ENCODE measurements at places on chromosomes 16 and 17.

DNA sequence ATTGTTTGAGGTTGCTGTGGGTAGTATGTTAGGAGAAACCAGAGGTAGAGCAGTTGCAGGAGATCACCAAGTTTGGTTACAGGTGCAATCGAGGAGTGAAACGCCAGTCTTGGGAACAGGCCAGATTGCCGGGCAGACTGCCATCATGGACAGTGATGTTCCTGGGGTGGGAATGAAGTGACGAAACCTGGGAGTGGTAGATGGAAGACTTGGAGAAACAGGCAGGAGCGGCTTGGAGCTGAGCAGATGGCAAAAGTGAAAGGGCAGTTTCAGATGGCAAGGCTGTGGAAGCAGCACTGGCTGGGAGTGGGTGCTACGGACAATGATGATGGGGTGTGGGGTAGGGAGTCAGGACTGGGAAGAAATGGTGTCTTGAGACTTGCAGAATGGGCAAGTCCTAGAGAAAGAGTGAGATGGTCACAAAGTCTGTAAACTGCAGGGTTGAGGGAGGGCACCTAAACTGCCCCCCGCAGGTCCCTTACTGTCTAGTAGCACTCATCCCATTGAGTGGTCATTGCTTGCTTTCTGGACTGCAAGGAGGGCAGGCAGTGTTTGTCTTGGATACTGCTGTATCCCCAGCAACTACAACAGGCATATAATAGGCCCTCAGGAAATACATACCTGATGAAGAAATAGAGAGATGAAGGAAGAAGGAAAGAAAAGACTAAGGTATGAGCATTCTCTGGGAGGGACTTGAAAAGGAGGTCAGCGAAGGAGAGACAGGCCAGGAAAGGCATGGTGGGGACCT lies 29.5 kb upstream of the ULK2 start:
- peak; percentile 19 for DNase-seq

- no peak for DNase-seq
Measured at GRCh38 chr17:64608571-64608981, 53.5 kb downstream of the SMURF2 start.

GRCh38 chr17:80105762-80106161 lies 4.4 kb downstream of the GAA start:
- peak; percentile 73 for DNase-seq

DNA sequence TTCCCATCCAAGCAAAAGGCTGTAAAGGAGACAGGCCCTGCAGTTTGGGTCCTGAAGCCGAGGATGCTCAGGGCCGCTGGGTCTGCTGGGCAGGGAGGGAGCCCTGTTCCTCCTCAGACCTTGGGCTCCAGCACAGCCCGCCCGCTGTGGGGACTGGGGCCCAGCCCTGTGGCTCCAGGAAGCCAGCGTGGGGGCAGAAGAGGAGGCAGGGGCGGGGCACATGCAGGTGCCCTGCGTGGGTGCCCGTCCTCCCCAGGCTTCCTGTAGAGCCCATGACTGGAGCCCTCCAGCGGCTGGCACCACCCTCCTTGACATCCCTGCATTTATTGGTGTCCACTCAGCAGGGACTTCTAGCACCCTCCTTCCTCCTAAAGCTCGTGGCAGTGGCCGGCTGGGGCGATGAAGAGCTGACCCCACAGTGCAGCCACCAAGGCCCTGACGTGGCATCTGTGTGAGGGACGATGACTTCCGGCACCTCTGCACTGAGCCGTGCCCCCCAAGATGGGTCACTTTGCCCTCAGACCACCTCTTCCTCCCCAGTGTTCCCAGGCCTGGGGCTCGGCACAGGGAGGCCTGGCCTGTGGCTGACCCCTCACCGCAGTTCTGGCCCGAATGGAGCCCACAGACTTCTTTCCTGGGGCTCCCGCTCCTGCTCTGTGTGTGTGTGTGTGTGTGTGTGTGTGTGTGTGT lies 9.9 kb downstream of the PRSS27 start:
- no peak for DNase-seq

- DNase-seq, result peak; percentile 53
Measured at GRCh38 chr17:72916991-72917390, 175.5 kb downstream of the SLC39A11 start.

DNA sequence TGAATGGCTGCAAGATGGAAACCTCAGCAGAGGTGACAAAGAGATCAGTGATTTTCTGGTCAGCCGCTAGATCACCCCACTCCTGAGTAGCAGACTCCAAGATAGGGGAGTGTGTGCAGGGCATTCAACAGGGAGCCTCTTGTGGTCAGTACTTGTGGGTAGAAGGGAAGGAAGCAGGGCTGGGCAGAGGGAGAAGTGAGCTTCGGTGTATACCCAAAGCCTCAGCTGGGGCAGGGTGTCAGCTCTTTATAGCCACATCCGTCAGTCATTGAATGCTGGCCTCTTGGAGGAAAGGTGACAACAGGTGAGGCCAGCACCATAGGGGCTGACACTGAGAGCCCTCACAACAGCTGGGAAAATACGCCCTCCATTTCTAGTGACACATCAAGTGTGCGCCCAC lies 2.2 kb upstream of the SLC12A3 start:
- no peak for DNase-seq

DNA sequence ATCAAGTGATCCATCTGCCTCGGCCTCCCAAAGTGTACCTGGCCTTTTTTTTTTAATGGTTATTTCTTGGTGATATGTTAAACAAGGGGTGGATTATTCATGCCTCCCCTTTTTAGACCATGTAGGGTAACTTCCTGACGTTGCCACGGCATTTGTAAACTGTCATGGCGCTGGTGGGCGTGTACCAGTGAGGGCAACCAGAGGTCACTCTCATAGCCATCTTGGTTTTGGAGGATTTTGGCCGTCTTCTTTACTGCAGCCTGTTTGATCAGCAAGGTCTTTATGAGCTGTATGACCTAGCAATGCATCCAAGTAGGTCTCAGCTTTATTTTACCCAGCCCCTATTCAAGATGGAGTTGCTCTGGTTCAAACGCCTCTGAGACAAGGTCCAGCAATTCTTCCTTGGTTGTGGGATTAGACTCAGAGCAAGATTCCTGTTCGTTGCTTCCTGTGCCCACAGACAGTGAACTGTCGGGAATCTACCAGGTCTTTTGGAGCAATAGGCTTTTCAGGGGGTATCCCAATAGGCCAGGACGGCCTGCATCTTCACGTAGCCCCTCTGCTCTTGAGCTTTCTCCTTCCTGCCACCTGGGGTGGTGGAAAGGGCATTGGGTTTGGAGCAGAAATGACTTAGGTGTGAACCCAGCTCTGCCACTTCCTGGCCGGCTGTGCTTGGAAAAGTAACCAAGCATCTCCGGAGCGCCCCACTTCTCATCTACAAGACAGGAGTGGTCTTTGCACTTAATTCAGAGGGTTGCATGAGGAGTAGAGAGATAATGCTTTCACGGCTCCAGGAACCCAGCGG lies 52.9 kb upstream of the SEC14L1 start:
- no peak for DNase-seq

- DNase-seq, result no peak
Measured at GRCh38 chr17:14150619-14151018, 81.3 kb downstream of the COX10 start.

- DNase-seq, result no peak
Measured at GRCh38 chr17:3030096-3030495, 33.3 kb downstream of the OR1D5 start.

DNA sequence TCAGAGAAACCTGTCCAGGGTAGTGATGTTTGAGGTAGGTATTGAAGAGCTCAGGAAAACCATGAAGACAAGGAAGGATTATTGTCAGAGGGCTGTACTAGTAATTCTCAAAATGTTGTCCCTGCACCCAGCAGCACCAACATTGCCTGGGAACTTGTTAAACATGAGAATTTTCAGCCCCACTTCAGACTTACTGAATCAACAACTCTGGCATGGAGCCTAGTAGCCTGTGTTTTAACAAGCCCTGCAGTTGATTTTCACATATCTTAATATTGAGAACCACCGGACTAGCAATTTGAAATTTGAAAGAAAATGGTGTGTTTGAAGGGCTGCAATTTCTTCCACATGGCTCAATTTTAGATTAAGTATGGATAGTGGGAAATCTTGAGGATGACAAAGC lies 2.8 kb upstream of the KIF2B start:
- DNase-seq, result peak; percentile 8

DNA sequence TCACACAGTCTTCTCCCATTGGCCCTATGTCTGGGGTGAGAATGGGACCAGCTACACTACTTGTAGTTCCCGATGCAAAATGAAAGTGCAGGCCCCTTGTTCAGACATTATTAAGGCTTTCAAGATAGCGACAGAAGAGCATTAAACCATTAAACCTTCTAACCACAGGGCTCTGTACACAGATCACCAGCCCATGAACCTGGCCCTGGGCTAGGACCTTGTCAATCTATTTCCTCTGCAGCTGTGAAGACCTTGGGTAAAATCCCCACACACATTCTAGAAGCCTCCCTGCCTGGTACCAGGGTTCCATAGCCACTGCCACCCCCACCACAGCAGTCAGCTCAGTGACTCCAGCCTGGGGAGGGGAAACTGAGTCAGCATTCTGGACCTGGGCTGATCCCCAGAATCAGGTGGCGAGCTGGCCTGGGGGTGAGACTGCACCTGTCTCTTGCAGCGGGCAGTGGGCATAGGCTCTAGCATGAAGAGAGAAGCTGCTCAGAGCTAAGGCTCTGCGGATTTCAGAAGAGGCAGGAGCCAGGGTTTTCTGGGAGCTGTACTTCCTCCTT lies 119.7 kb upstream of the LHX1 start:
- DNase-seq, result no peak

GRCh38 chr16:50246299-50247122 lies 19.8 kb upstream of the ADCY7 start:
- DNase-seq, result peak; percentile 47

DNA sequence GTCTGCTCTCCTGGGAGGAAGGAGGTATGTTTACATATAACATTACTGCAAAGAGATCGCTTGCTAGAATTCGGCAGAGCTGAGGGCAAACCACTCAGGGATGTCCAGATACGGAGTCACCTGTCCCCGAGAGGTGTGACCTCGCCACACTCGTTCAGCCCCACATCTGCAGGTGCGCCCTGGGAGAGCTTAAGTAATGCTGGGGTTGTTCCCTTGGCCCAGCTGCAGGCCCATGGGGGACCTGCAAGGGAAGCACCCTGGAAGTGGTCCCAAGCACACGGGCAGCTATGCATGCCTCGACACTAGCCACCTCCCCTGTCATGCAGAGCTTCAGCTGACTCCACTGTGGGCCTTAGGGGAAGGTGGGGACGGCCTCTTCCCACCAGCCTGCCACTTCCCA lies 22.2 kb downstream of the USP22 start:
- DNase-seq, result no peak

DNA sequence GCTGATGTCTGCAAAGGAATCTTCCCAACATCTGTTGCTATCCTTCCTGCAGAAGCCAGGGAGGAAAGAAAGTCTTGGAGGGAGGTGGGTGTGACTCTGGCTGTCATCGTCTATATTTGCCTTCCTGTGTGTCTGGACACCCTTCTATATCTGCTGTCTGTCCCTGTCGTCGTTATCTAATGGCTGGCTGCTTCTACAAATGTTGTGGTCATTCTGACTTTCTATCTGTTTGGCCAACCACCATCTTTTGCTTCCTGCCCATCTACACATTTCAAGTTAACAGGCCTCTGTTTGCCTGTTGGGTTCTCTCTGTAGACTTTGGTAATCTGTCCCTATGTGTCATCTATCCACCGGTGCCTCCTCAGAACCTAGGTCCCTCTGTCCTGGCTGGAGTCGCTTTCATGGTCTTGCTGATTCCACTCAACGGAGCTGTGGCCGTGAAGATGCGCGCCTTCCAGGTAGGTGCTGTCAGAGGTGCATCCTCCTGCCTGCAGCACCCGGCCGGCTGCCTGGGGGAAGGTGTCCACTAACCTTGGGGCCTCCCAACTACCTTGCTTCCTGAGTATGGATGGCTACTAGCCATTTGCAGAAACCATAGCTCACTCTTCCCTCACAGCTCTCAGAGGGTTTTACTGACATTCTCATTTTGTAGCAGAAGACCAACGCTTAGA lies 30.2 kb downstream of the ABCC3 start:
- DNase-seq, result no peak
